ENCODE measurements at places on chromosomes 6 and 20.

DNA sequence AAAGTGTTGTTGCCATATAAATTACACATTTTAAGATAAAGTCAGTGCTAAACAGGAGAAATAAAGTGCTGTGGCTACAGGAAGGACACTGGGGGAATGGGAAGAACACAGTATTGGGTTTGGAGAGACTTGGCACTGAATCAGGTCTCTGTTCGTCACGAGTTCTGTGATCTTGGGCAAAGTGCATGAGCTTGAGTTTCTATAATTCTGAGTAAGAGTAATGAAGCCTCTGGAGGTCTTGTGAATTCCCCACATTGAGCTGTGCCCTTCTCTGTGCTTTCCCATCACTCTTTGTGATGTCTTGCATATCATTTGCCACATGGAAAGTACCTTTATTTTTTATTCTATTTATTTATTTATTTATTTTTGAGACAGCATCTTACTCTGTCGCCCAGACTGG, 16.8 kb upstream of the EEF1A1 start:
- DNase-seq, result no peak

DNA sequence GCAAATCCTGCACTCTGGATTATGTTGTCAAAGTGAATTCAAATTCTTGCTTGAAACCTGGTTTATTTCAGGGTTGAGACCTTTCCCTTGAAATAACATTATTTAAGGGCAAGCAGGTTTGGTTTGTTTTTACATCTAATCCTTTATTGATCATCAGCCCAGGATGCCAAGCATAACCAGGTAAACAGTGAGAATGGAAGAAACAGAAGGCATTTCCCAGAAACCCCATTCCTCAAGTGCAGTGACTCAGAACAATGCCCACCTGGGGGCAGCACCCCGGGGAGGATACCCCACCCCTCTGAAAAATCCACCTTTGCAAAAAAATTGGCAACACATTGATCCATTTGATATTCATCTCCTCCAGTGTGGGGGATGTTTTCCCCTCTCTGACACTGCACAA, 32.5 kb downstream of the POFUT1 start:
- DNase-seq, result no peak

GRCh38 chr6:147738516-147739162, 230.1 kb downstream of the SAMD5 start:
- no peak for DNase-seq

DNA sequence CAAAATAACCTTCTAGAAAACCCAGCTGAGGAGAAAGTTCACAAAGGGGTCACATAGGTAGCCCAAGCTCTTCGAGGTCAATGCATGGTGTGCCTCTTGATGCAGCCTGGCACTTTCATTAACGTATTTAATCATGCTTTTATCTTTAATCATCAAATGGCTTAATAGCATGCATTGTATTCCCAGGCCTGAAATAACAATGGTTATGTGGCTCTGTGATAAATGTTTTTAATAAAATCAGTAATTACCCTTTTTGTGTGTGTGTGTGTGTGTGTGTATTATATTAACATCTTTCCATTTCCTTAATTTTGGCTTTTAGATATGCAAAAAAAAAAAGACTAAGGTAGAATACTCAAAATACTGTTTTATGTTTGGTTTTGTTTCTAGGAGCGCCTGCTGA, 681.8 kb downstream of the PTPRT start:
- DNase-seq, result no peak

- no peak for DNase-seq
Observed at GRCh38 chr6:20665290-20665689, 131.0 kb downstream of the CDKAL1 start.

DNA sequence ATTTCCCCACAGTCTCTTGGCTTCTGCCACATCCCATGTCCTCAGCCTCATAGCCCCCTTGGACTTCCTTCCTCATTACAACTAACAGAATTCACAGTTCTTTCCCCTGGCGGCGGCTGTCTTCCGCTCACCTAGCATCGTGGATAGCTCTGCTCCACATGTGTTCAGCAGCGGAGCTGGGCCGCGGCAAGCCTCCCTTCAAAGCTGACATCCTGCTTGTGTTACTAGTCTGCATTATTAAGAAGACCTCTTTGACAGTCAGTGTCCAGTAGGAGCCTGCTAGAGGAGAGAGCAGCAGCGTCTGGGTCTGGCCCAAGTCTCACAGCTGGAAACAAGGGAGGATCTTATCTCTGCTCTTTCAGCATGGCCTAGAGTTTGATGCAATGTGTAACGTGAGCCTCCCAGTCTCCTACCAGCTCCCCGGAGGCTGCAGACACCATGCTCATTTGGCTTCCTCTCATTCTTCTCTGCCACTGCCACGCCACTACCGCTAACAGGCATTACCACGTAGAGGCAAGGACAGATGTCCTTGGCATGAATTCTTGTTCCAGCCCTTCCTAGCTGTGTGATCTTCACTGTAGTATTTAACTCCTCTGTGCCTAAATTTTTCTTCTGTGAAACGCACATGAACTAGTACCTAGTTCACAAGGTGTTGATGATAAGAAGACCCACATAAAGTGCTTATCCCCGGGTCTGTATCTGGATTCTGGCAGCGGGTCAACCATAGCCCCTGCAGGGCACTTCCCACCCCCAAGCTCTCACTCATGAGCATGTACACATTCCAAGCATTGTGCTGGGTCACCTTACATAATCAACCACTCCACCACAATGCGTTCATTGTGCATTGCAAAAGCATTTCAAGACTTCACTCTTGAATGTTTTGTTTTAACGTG, 107.1 kb upstream of the BACH2 start:
- DNase-seq, result no peak

- DNase-seq, result peak; percentile 51
Observed at GRCh38 chr6:127641905-127642304, 64.9 kb downstream of the C6orf58 start.

- DNase-seq, result no peak
Observed at GRCh38 chr20:53801609-53802370, 208.2 kb upstream of the ZNF217 start.

DNA sequence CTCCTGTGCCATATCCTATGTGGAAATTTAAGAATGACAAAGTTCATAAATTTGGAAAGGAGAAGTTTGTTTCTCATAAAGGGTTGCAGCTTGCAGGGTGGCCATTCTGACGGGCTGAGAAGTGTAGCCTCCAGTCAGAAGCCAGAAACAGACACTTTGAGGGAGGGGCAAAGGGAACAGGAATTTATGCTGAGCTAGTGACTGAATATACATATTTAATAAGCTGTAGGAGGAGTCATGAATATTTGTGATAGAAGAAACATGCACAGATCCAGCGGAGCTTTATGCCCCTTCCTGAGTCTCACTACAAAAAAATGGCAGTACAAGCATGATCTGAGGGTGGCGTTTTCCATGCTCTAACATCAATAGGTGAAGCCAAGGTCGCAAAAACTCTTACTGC, 798.3 kb downstream of the KIF16B start:
- no peak for DNase-seq

GRCh38 chr6:137019476-137020272, 25.1 kb downstream of the IL20RA start:
- DNase-seq, result no peak

DNA sequence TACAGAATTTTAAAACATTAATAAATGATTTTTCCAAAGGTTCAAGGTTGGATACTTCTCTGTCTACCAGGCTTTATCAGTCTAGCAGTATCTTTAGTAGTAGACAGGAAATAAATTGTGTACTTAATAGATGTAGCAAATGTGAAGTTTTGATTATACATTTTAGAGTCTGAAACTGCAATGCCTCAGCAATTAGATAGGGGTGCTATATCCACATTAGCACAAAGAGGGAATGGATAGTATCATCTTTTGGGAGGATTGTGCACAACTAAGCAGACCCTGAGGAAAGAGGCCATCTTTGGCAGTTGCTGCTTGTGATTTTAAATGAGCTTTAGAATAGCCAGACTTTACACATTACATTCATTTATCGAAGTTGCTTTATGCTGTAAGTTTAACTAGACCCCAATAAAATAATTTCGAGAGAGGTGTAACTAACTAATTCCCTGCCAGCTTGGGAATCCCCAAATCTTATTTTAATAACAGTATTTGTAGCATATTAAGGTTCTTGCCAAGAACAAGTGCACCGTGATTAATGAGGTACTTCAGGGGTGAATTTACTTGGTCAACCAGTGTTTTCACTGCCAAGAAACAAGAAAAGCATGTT, 2.8 kb downstream of the KCNQ5 start:
- DNase-seq, result no peak

- DNase-seq, result no peak
Observed at GRCh38 chr6:143200167-143200770, 139.6 kb downstream of the AIG1 start.

DNA sequence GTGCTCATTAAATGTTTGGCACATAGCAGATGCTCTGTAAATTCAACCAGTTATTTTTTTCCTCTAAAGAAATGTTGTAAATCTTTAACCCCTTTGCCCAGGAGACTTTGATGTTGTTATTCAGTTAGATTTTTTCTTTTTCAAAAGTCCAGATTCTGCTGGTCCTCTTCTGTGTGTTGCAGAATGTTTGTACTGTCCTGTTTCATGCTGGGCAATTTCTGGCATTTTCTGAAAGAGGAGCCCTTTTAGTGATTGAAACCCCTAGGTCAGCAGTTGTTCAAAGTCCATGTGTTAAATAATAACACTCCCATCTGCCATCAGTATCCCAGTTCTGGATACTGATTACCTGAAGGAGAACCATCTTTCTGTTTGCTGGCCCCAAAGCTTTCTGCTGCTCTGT, 1.3 kb upstream of the SLC17A1 start:
- no peak for DNase-seq

GRCh38 chr6:741410-742339, 48.7 kb upstream of the EXOC2 start:
- DNase-seq, result no peak

GRCh38 chr6:153804755-153805330, 234.2 kb upstream of the OPRM1 start:
- no peak for DNase-seq

GRCh38 chr6:111173341-111173740, 86.0 kb downstream of the SLC16A10 start:
- DNase-seq, result no peak

DNA sequence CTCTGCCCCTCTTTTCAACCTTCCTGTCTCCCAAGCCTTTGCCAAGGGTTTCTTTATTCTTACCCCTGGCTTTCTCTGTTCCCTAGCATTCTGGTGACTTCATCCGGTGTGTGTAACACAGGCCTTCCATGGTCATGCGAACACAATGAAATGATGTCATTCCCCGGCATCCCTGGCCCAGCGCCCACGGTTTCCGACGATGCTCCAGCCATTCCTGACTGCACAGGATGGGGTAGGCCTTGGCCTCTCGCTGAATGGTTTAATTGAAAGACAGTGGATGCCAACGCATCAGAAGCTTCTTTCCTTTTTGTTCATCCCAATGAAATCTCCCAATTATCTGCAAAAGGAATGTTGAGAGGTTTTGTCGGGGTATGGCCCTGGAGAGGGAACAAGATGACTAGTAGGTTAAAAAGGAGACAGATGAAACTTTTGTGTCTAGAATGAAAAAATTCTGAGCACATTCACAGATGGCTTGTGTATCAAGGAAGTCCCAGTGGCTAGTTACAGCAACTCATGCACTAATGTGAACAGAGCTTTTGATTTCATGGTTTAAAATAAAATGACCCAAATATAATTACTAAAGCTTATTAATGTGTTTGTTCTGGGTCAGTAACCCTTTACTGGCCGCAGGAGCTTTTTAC, 655.0 kb downstream of the QKI start:
- DNase-seq, result no peak

DNA sequence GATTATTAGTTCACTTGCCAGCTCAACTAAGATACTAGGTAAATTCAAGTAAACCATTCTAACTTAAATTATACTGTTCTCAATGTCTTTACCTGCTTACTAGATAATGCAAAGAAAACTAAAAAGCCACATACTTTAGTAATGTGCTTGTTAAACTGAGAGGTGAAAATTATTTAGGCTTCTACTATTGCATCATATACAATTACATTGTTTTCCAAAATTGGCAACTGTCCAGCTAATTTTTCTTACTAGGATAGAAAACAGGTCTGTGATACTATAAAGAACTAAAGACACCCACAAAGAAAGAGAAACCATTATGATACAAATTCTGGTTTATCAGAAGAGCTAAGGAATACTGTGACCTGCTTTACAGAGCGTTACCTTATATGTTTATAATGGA, 45.6 kb upstream of the ALDH8A1 start:
- DNase-seq, result no peak

DNA sequence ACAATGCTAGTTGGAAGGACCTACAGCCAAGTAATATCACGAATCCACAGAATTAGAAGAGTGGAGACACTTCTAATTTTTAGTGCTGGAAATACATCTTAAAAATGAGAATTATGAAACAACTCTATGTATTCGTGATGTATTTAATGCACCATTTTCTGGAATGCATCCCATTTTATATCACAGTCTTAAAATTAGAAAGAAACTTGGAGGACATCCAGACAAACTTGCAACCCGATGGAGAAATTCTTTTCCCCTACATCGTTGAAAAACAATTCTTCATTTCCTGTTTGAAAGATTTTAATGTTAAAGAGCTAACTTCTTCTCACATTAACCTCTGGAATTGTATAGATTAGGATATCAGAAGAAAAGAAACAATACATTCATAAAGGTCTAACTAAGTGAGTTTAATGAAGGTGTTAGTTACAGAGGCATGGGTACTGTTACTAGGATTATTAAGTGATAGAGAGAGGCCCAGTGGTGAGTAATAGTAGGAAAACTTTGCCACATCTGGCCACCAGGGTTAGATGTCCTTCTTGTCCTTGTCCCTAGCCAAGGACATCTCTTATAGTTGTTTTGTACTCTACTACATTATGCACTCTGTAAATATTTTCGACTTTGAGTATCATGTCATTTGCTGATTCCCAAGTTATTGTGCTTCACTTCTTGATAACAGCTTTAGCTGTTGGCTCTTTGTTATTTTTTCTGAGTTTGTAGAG, 502.4 kb upstream of the PTCHD4 start:
- DNase-seq, result no peak

- DNase-seq, result no peak
Observed at GRCh38 chr20:35669681-35670080, 5.0 kb upstream of the CPNE1 start.

- DNase-seq, result no peak
Observed at GRCh38 chr6:40482532-40482931, 104.6 kb downstream of the LRFN2 start.

DNA sequence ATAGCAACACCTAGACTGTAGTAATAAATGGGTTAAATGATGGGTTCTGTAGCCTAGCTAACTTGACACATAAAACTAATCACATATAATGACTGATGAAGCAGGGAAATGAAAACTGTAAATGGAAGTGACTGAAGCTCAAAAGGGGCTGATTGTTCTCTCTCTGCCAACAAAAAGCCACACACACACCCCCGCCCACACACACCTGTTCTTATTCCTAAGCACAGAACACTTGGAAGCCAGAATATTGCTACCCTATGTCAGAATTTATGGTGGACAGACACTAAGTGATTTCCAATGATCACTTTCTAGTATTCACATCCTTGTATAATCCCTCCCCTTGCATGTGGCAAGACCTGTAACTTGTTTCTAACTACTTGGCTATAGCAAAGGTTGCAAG, 603.5 kb downstream of the UTRN start:
- no peak for DNase-seq

- DNase-seq, result no peak
Observed at GRCh38 chr6:69866351-69866769, at the start of gene COL19A1. Gene COL19A1, plus strand, starts transcription at chr6:69866556. Its CDS starts 13,012 bp downstream, at chr6:69879568.

GRCh38 chr6:113524826-113525225, 332.3 kb upstream of the MARCKS start:
- DNase-seq, result no peak
